ENCODE measurements at places on chromosomes 5 and 9.

DNA sequence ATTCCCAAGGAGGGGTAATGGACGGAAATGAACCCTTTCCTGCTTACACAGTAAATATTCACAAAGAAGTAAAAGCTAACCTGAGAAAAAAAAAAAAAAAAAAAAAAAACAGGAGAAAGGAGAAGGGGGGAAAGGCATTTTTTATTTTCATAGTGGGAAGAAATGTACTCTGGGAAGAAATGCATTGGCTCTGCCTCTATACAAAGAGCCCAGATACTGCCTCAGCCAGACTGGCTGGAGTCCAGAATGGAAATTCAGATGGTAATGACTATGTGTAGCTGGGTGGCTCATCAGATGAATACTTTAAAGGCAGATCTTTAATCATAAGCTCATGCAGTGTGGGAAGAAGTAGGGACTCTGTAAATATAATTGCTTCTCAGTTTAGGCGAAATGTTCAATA lies 124.9 kb upstream of the ZNF608 start:
- DNase-seq, result no peak

- no peak for DNase-seq
Measured at GRCh38 chr5:140262839-140263238, 40.1 kb downstream of the PFDN1 start.

GRCh38 chr5:10684303-10685086 lies 76.5 kb downstream of the DAP start:
- DNase-seq, result no peak

- DNase-seq, result no peak
Measured at GRCh38 chr5:144142139-144142823, 28.2 kb downstream of the YIPF5 start.

DNA sequence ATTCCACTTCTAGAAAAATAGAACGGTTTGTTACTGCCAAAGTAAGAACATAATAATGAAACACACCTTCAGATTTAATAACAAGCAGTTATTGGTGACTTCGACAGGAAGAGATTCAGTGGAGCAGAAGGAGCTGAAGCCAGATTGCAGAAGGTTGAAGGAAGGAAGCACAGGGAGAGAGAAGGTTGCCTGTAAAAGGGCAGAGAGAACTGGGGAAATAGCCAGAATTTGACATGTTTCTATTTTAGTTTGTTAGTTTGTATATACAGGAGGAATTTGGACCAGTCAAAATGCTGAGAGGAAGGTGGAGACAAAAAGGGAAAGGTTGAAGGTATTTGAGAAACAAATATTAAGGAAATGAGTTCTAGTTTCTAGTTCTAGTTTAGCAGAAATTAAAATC lies 269.2 kb upstream of the ELAVL2 start:
- DNase-seq, result no peak

DNA sequence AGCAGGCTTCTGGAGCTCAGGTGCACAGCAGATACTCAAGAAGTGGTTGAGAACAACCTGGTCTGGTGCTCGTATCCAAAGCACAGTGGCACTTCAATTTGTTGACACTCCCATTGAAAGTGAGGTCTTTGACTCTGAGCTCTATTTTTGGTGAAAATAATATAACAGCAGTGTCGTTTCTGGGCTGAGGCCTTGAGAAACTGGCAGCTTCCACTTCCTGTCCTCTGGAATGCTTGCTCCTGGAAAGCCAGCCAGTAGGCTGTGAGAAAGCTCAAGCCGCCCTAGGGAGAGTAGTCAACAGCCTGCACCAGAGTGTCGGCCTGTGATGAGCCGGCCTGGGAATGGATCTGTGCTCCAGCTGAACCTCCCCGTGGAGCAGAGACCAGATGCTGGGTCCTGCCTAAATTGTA lies 6.8 kb upstream of the SUSD3 start:
- no peak for DNase-seq

- no peak for DNase-seq
Measured at GRCh38 chr5:150356575-150357294, 762 bp upstream of the TCOF1 start.

DNA sequence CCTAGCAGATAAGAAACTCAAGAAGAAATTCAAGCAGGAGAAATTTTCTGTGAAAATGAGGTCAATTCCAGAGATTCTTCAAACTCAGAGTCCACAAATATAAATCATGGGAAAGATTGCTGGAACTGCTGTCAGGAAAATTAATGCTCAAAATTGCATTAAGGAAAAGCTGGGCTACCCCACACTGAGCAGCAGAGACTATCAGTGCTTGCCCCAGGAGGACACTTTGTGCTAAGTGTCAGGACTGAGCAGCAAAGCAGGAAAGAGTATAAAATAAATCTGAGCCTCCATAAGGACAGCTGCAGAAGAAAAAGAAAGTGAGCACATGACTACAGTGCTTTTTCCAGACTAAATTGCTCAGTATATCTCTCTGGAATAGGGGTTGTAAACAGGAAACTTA lies 81.6 kb downstream of the RGS7BP start:
- DNase-seq, result no peak

GRCh38 chr5:172918421-172919371 lies 40.5 kb upstream of the RPL26L1 start:
- no peak for DNase-seq

GRCh38 chr5:43634621-43635020 lies 31.6 kb downstream of the NNT start:
- no peak for DNase-seq

DNA sequence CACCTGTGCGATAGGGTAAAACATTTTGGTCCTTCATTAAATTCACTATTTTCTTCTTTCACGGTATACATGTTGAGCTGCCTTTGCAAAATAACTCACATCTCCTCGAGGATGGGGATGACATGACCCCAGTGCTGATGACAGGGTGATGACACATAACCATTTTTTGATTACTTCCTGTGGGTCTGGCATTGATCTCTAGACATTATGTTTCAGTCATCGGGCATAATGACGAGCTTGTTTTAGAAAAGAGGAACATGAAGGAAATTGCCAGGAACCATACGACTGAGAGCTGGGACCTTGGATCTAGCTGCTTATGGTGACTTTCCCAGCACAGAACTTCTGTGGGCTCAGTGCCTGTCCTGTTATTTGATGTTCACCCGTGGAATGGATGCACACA lies 25.2 kb downstream of the COL5A1 start:
- no peak for DNase-seq

DNA sequence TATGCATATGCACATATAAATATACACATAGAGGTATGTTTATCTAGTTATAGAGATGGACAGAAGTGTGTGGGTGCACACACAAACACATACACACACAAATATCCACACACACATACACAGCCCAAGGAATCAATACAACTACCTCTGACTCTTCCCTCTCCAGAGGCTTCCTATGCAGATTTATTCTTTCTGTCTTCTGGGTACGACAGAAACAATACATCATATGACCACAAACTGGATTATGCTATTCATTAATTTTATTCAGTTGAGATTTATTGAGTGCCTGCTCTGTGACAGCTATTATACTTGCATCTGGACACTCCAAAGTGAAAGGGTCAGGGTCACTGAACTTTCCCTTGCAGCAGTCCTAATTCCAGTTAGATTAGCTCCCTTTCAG lies 155.8 kb downstream of the BRINP1 start:
- no peak for DNase-seq

GRCh38 chr5:81726297-81726696 lies 24.6 kb downstream of the SSBP2 start:
- no peak for DNase-seq

DNA sequence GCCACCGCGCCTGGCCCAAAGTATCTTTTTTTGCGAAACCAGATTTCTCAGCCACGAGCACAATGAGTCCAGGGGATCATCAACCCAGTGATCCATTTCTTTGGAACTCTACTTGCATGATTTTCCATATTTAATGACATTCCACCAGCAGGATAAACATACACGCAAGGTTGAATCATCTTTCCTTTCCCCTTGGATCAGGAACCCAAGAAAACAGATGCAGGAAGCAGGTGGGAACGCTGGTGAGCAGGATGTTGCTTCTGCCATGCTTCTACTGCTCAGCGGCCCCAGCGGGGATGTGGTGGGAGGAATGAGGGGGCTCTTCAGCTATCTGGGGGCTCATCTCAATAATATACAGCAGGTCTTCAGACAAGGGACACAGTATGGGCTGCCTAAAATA lies 118.2 kb downstream of the SEC61B start:
- no peak for DNase-seq

GRCh38 chr5:109653042-109653441 lies 36.7 kb upstream of the MAN2A1 start:
- no peak for DNase-seq

GRCh38 chr5:80834710-80835109 lies 125.5 kb upstream of the RASGRF2 start:
- DNase-seq, result no peak

DNA sequence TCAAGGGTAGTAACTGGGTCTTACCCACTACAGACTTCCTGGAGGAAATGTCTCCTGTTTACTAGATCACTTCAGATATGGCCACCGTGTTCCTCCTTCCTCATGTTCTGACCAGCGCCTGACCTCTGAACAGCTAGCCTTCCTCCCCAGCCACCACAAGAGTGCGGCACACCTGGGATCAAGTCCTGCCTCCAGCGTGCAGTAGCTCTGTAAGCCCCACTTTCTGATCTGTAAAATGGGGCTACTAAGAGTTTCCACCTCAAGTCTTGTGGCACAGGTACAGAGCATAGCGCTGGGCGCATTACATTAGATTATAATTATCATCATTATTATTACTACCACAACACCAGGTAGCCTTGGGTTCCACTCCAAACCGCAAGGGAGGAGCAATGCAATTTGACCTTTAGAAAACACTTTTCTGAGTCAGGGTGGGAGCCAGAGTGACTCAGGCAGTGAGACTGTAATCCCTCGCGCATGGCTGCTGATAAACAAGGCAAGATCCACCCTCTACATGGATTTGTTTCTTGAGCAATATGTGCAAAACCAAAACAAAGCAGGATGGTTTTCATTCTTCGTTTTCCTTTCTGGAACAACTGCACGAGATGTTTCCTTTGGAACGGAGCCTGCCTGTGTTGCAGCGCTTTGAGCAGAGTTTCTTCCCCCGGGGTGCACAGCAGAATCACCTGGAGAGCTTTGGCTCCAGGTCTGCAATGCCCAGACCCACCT lies 65.0 kb upstream of the ANGPTL2 start:
- no peak for DNase-seq

- no peak for DNase-seq
Measured at GRCh38 chr5:962801-963200, 45.8 kb upstream of the NKD2 start.

DNA sequence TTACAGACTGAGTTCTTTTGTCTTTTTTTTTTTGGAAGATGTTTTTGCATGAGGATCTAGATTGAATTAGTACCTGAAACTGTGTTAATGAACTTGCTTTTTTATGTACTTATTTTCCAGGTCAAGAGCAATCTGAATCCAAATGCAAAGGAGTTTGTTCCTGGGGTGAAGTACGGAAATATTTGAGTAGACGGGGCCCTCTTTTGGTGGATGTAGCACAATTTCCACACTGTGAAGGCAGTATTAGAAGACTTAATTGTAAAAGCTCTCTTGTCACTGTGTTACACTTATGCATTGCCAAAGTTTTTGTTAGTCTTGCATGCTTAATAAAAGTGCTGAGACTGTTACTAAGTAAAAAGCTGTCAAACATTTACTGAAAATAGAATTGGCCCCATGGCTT lies 14.5 kb downstream of the SLC23A1 start:
- no peak for DNase-seq

DNA sequence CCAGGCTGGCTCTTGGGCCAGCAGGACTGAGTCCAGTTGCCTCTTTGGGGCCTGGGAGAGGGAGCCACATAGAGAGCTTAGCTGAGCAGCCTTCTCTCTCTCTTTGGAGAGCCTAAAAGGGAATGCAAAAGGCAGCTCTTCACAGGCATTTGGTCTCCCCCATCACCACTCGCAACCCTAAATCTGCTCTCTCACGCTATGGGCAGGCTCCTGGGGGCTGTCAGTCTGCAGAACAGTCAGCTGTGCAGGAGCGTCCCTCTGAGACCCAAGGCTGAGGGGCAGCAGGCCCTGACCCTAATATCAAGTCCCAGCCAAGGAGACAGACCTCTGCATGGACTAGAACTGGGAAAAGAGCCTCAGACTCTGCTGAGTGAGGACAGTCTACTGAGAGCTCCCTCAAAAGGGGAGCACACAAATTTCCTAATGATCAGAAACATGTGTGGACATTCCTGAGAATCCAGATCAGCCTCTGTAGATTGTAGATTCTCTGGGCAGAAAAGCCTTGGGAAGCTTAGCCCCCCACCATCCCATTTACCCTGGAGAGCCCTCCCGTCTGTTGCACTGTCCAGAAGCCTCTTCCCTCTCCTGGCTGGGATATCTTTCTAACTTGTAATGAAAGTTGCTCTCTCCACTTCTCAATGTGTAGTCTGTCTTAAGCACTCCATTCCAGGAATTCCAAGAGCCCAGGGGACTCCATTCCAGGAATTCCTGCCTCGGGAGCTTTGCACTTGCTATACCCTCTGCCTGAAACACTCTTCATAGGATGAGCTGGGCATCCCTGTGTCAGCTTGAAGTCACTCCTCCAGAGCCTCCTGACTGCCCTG lies 79.4 kb downstream of the FAM114A2 start:
- DNase-seq, result no peak

- no peak for DNase-seq
Measured at GRCh38 chr5:6517510-6517909, 68.9 kb downstream of the UBE2QL1 start.

DNA sequence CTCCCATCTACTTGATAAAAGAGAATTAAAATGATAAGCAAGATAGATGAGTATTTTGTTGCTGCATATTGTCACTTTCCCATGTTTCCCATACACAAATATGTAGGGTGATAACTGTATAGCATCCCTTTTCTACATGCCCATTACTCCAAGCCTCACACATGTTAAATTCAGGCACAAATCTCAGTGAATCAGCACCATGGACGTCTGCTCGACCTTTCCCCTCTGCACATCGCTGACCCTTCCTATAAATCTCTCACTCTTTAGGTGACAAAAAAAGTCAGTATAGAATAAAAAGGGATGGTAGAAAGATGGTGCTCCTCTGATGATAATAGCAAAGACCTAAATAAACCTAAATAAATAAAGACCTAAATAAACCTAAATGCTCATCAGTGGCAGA lies 1097.7 kb upstream of the C9orf72 start:
- no peak for DNase-seq

- no peak for DNase-seq
Measured at GRCh38 chr9:97769208-97769607, 72.1 kb upstream of the XPA start.

GRCh38 chr5:149374801-149375200 lies 4.3 kb downstream of the IL17B start:
- DNase-seq, result no peak

GRCh38 chr5:142754031-142754430 lies 16.1 kb upstream of the ARHGAP26 start:
- DNase-seq, result no peak

- DNase-seq, result no peak
Measured at GRCh38 chr9:21579247-21579671, 97.1 kb upstream of the IFNE start.

DNA sequence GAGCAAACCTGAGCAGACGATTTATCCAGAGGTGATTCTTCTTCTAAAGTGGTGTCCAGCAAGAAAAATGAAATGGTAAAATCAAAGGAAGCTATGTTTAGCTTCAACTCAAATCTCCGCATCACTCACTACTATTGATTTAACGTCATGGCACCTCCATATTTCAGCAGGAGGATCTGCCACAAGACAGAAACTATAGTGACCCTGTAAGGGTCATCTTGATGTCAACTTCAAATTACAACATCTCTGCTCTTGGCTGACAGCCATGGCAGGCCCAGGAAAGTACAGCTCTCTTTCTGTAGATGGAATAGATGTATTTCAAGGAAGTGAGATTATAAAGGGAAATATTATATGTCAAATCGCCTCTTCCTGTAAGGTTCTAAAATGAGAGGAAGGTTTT lies 10.1 kb upstream of the EFNA5 start:
- no peak for DNase-seq

- DNase-seq, result no peak
Measured at GRCh38 chr9:72733895-72734294, 212.5 kb downstream of the TMC1 start.
